Kidney (tissue), 22 donors: ENCODE measurements at places on chromosomes 1 and 21. TPM values are rescaled to one million over a fixed set of nuclear protein-coding genes. Genes with fewer than 3 reads are reported as not detected.

- DNase-seq = no peak
These were observed 13.1 kb downstream of the ECE1 start for GRCh38 chr1:21277180-21277579.

GRCh38 chr1:188877668-188878067, 1600.0 kb downstream of the BRINP3 start:
- DNase-seq = no peak

GRCh38 chr1:201608635-201609395, 69.9 kb downstream of the NAV1 start:
- no peak for DNase-seq

DNA sequence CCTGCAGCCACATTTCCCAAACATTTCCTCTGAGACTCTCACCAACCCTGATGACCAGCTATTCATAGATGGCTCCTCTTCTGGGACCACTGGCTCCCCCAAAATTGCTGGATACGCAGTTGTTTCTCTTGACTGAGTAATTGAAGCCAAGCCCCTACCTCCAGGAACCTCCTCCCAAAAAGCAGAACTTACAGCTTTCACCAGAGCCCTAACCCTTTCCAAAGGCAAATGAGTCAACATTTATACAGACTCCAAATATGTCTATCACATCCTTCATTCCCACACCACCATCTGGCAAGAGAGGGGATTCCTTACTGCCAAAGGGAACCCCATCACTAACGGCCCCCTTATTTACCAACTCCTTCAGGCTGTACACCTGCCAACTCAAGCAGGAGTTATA, 20.3 kb upstream of the CA6 start:
- DNase-seq = no peak

DNA sequence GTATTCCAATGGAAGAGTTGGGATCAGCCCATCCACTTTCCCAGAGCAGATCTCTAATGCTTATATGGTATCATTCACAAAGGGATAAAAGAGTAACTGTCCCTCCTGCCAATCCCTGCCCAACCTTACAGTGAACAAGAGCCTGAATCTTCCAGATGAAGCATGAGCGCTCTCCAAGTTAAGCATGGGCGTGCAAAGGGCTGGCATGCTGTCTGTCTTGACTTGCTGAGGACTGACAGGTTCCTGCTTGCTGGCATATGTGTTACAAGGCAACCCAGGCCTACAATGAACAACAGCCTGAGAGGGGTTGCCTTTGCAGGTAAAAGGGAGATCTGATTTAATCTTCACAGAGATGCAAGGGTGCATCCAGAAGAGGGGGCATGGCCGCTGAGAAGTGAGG, 155.6 kb upstream of the SOD1 start:
- no peak for DNase-seq

Gene FAM78B
- 1.4 TPM for total RNA-seq

Gene SLC1A7
- not detected for total RNA-seq
